ENCODE measurements at places on chromosomes 13 and 19. TPM values are rescaled to one million over a fixed set of nuclear protein-coding genes. Genes with fewer than 3 reads are reported as not detected.

B3GNT8 gene
- total RNA-seq: 3.6 TPM

KLK15 gene
- total RNA-seq: not detected

TTYH1 gene
- 88.7 TPM for total RNA-seq

APOE gene
- 77.6 TPM for total RNA-seq

STOML3 gene
- total RNA-seq: not detected

ZGLP1 gene
- 2.3 TPM for total RNA-seq

LGALS14 gene
- total RNA-seq: not detected

PDCD5 gene
- 47.5 TPM for total RNA-seq

CGB1 gene
- total RNA-seq: not detected

CPT1C gene
- 0.66 TPM for total RNA-seq

ZIC2 gene
- not detected for total RNA-seq

IZUMO2 gene
- total RNA-seq: not detected

MEDAG gene
- 36.6 TPM for total RNA-seq

C1QTNF9 gene
- total RNA-seq: 0.78 TPM

TNFRSF19 gene
- total RNA-seq: 6.9 TPM

COL4A2 gene
- 230 TPM for total RNA-seq

ZNF625 gene
- total RNA-seq: 2.3 TPM

SPINT2 gene
- total RNA-seq: 266 TPM

MIA gene
- total RNA-seq: not detected
